ENCODE measurements at places on chromosomes 11 and 22.

GRCh38 chr22:33756508-33756949, 163.7 kb downstream of the LARGE1 start:
- no peak for DNase-seq

DNA sequence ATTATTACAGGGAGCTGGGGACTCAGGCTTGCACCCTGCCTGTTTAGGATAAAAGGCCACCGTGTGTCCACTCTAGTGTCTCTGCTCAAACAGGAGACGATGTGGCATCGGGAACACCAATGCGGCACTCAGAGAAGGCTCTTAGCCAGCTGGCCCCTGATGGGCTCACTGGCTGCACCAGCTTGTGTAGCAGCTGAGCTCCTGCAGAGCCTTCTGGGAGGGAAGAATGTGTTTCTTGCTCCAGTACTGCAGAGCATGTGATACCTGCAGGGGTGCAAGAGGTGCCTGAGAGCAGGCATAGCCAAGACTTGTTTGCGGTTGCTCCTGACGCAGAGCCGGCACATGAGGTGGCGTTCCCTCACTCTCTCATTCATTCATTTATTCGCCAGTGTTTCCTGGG, 44.4 kb upstream of the KCNQ1OT1 start:
- DNase-seq: no peak

GRCh38 chr11:110712659-110713448, 617 bp upstream of the ARHGAP20 start:
- peak; percentile 57 for DNase-seq

DNA sequence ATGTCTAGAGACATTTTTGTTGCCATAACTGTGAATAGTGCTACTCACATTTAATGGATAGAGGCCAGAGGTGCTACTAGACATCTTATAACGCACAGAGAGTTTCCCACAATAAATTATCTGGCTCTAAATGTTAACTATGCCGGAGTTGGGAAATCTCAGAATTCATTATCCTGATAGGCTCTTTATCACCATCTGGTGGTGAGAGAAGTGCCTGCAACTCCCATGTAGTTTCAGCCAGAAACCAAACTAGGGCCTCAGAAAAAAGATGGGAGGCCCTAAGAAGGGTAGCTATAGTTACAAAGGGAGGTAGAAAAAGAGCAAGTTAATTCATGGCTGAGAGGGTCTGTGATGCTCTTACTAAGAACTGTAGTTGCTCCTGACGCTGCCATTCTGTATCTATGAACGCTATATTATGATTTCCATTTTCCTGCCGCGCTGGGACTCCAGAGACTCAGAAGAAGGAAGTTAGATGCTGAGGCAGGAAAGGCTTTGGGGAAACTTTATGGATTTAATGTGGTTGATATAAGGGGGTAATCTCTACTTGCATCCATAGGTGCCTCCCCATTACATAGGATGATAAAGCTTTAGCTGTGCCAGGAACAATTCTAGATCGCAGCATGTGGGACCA, 22.9 kb upstream of the MRPL17 start:
- peak; percentile 61 for DNase-seq

GRCh38 chr11:63847363-63847762, 8.5 kb downstream of the MARK2 start:
- no peak for DNase-seq

GRCh38 chr11:100105255-100105981, 581.7 kb upstream of the ARHGAP42 start:
- no peak for DNase-seq

GRCh38 chr11:22666688-22667439, 453 bp downstream of the GAS2 start:
- DNase-seq: peak; percentile 40

GRCh38 chr11:66686801-66687750, 9.4 kb upstream of the RBM4B start:
- DNase-seq: no peak

- DNase-seq: no peak
Observed at GRCh38 chr11:75072582-75072981, 24.1 kb downstream of the OR2AT4 start.

GRCh38 chr11:132450631-132451030, 1080.2 kb downstream of the NTM start:
- no peak for DNase-seq

DNA sequence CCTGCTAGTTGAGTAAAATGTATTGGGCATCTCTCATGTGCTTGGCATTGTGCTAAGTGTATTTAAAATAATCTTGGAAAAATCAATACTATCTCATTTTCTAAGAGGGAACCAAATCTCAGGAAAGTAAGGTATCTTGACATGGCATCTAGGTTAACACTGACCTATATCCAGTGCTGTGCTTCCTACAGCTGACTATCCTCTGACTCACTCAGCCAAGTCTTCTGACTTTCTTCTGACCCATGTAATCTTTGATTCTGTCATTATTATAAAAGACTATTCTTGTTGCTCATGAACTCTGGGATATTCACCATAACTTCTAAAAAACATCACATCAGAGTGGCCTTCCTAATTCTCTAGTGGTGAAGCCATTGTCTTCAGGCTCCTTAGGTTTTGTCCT, 304.1 kb upstream of the TENM4 start:
- DNase-seq: no peak

GRCh38 chr22:19772673-19773469, 12.3 kb downstream of the TBX1 start:
- no peak for DNase-seq

- DNase-seq: no peak
Observed at GRCh38 chr11:72294616-72295395, 50.8 kb upstream of the PHOX2A start.

DNA sequence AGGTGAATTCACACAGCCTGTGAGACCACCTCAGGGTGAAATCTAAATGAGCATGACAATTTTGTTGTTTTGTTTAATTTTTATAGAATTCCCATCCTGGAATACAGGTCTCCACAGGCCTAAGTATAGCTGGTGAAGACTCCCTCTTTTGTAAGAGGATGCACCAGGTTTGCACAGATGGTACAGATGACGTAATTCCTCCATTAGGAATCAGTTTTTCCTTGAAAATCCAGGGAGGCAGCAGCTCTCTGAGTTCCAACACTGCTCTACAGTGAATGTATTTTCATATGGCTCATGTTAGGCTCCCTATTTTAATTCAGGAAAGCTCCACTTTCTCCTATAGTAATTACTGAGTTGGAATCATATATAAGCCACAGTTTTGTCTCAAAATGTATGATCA, 47.2 kb downstream of the USP28 start:
- no peak for DNase-seq

- no peak for DNase-seq
Observed at GRCh38 chr11:88015170-88015569, 160.1 kb downstream of the RAB38 start.

- no peak for DNase-seq
Observed at GRCh38 chr11:120867024-120867423, 156.9 kb upstream of the TBCEL start.

DNA sequence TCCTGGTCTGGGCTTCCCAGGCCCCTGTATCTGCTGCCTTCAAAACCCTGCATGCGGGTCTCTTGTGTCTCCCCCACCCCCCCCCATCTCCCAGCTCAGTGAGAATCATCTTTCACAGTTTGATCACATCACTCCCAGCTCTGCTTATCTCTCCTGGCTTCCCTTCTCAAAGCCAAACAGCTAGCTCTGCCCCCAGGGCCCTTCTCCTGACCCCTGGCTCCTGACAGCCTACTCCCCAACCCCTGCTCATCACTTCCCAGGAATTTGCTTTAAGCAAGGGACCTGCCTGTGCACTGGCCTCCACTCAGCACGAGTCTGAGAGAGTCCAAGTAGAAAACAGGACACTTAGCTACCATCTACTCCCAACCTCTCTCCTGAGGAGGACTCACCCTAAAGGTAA, 342.7 kb downstream of the TENM4 start:
- DNase-seq: no peak

GRCh38 chr11:73283276-73284000, 11.3 kb downstream of the P2RY6 start:
- DNase-seq: no peak

DNA sequence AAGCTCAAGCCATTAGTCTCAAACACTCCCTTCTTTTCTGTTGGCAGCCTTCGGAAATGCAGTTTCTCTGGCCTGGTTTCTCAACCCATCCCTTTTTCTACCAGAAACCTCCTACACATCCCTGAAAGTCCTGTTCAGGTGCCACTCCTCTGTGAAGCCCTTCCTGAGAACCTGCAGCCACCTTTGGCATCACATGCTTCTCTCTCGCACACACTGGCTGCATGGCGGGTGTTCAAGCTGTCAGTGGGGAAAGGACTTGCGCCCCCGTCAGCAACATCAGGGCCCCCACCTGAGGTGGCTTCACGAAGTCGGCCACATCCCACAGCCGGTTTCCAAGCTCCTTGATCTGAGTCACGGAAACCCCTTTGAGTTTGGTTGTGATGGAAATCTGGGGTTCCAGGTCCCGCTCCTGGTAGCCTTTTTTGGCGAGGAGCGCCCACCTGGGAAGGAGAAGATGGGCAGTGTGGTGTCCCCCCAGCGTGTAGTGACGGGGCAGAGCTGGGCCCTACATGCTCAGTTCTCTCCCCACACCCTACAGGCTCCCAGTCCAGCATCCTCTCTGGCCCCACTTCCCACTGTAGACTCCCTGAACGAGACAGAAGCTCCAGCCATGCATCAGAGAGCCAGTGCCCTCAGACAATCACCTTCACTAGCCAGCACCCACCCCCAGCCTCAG, 1.7 kb upstream of the LRRC74B start:
- DNase-seq: no peak

DNA sequence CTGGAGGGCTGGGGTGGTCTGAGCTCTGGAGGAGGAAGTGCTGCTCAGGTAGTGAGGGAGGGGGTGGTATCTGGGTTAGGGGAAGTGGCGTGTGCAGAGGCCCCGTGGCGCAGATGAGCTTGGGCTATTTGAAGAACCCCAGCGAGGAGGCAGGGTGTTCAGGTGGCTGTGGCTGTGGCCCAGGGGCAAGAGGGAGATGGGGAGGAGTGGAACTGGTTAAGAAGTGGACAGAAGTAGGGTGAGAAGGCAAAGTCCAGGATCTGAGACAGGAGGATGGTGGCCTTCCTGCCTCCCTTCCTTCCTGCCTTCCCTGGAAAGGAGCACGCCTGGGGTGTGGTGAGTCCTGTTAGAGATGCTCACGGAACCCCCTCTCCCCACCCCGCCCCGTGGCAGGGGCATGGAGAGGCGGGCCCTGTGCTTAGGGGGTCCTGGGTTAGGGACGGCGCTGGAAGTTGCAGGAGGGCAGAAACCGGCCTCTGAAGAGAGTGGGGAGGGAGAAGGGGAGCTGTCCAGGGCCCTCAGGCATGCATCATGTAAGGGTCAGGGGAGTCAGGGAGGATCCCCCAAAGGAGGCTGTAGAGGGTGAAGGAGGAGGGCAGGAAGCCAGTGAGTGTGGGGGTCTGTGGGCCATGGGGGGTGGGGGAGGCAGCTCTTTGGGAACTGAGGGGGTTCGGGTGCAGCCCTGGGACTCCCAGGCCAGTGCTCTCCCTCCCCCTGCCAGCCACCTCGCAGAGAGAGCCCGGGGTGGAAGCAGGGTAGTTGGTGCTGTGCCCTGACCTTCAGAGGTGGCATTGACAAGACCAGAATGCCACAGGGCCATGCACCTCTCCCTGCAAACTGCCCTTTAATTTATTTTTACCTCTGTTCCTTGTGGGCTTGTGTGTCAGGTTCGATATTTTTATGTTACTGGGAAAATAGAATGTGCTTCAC, 63.7 kb upstream of the PARVG start:
- DNase-seq: no peak

DNA sequence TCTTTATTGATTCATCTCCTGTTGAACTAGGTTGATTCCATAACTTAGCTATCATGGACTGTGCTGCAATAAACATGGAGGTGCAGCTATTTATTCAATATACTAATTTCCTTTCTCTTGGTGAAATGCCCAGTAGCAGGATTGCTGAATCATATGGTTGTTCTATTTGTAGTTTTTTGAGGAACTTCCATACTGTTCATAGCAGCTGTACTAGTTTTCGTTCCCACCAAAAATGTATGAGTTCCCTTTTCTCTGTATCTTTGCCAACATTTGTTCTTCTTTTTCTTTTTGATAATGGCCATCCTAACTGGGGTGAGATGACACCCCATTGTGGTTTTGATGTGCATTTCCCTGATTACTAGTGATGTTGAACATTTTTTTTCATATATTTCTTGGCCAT, 87.2 kb upstream of the NAV2 start:
- no peak for DNase-seq

DNA sequence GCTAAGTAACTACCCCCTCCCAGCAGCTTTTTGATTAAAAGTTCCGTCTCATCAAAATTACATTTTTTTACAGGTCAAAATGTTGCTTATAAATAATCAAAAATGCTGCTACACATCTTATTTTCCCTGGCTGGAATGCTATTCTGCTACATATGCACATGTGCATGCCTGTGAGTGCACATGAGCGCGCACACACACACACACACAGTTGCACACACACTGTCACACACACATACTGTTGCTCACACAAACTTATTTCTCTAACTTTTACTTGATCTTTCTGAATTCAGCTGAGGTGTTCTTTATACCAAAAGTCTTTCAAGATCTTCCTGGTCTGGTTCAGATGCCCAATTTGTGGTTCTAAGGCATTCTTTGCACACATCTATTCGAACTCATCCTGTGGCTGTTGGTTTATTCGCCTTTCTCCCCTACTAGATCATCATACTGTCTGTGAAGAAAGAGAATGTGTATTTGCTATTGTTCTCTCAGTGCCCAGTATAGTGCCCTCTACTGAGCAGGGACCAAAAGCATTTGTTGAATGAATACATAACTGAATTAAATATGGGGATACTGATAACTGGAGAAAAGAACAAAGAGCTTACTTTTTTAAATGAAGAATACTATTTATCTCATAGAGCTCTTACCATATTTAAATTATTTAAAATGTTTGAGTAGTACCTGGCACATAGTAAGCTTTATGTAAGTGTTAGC, 68.1 kb upstream of the CCDC179 start:
- no peak for DNase-seq

GRCh38 chr11:104394508-104394907, 230.6 kb upstream of the PDGFD start:
- DNase-seq: no peak

GRCh38 chr22:16917144-16918003, 90.6 kb downstream of the GAB4 start:
- peak; percentile 66 for DNase-seq

- peak; percentile 35 for DNase-seq
Observed at GRCh38 chr22:17773606-17774205, 563 bp downstream of the BID start.
